ENCODE measurements at places on chromosomes 2 and 18. TPM values are rescaled to one million over a fixed set of nuclear protein-coding genes. Genes with fewer than 3 reads are reported as not detected.

TEKT4 gene
- not detected for total RNA-seq

- peak; percentile 37 for DNase-seq
Observed at GRCh38 chr2:47724221-47724981, 58.5 kb upstream of the MSH6 start.

GRCh38 chr2:100630473-100630977 is 67.7 kb downstream of the PDCL3 start:
- DNase-seq, result no peak

GRCh38 chr2:48170281-48170680 is 264.0 kb upstream of the FBXO11 start:
- peak; percentile 16 for DNase-seq

DNA sequence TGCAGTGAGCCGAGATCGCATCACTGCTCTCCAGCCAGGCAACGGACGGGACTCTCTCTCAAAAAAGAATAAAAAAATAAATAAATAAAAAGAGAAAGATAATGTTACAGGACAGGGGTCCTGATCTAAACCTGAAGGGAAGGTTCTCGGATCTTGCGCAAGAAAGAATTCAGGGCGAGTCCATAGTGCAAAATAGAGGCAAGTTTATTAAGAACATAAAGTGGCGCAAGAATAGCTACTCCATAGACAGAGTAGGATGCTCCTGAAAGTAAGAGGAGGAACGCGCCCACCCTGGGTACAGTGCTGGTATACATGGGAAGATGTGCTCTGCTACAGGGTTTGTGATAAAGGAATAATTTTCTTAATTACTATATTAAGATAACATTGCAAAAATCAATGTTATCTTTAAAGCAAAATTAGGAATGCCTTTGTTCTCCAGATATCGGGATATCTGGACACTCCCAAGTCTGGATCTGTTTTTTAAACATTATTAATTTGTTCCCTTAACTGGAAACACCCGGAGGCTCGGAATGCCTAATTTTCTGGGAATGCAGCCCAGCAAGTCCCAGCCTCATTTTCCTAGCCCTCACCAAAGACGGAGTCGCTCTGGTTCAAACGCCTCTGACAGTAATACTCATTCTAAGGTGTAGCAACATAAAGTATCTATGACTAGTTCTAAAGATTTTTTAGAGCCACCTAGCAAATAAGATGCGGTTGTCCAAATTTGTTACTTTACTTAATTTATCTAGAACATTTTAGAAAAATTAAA is 38.8 kb downstream of the ACSL3 start:
- no peak for DNase-seq
